Thoracic aorta (tissue), 2 donors: ENCODE measurements at places on chromosomes 1 and 21.

- no peak for DNase-seq
Measured at GRCh38 chr1:4750177-4750576, 95.8 kb downstream of the AJAP1 start.

GRCh38 chr1:107664982-107665925 is 299.7 kb downstream of the VAV3 start:
- no peak for DNase-seq

DNA sequence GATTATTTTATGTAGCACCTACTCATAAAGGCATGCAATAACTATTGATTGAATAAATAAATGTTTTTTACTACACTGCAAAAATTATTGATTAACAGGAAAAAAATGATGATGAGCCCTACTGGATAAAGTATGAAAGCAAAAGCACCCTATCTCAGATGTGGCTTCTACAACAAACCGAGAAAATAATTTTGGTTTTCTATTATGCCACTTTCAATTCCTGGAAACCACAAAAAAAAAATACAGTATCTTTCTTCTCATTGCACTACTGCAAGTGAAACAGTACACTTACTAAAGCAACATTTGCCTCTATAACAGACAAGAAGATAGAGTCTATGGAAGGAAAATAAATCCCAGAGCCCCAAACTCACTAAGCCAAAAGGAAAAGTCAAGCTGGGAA is 1882.4 kb downstream of the NCAM2 start:
- DNase-seq, result no peak

DNA sequence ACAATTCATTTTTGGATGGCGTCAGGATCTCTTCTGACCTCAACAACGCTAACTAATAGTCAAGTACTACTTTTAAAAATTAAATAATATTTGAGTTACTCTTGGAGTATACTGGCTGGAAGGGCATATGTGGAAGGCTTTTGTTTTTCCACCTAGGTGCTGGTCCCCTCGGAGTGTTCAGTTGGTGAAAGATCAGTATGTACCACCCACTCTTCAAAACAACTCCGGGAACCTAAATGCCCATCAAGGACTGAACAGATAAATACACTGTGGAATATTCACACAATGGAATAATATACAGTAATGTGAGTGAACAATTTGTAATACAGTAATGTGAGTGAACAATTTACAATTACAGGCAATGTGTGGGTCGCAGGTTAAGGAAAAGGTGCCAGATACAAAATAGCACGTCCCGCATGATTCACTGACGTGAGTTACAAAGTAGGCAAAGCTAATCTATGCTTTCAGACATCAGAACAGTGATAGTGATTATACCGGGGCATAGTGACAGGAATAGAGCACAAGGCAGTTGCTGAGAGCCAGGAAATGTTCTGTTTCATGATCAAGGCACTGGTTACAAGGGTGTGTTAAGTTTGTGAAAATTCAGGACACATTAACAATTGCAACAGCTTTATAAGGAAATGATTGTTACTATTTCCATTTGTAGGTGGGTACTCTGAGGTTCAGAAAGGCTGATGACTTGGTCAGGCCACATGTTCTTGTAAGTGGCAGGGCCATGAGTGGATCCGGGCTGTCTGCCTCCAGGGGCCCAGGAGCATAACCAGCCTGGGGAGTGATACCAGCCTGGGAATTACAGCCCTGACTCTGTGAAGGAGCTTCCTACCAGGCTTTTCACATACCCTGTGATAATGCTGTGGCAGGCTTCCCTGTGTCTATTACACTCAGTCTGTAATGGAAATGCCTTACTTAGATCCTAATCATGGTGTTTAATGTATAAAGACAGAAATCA is 59.3 kb upstream of the ABCD3 start:
- no peak for DNase-seq

DNA sequence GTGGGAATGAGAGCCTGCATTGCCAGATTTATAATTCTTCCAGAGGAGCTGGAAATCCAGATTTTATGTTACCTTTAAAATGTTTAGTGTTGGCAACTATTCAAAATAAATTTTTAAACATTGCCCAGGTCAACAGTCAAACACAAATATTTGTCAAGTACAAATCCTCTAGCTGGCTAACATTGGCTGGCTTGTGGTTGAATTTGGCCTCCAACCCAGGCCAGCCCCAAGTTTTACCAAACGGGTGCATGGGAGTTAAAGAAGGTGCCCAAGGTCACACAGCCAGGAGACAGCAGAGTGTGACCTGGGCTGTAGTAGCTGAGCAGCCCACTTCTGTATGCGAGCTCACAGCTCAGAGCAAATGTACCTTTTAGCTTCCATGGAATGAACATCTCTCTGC is 240.6 kb downstream of the DSCAM start:
- no peak for DNase-seq

GRCh38 chr1:21691739-21692138 is 22.6 kb upstream of the RAP1GAP start:
- no peak for DNase-seq

- no peak for DNase-seq
Measured at GRCh38 chr1:11335417-11336056, 62.5 kb downstream of the UBIAD1 start.

DNA sequence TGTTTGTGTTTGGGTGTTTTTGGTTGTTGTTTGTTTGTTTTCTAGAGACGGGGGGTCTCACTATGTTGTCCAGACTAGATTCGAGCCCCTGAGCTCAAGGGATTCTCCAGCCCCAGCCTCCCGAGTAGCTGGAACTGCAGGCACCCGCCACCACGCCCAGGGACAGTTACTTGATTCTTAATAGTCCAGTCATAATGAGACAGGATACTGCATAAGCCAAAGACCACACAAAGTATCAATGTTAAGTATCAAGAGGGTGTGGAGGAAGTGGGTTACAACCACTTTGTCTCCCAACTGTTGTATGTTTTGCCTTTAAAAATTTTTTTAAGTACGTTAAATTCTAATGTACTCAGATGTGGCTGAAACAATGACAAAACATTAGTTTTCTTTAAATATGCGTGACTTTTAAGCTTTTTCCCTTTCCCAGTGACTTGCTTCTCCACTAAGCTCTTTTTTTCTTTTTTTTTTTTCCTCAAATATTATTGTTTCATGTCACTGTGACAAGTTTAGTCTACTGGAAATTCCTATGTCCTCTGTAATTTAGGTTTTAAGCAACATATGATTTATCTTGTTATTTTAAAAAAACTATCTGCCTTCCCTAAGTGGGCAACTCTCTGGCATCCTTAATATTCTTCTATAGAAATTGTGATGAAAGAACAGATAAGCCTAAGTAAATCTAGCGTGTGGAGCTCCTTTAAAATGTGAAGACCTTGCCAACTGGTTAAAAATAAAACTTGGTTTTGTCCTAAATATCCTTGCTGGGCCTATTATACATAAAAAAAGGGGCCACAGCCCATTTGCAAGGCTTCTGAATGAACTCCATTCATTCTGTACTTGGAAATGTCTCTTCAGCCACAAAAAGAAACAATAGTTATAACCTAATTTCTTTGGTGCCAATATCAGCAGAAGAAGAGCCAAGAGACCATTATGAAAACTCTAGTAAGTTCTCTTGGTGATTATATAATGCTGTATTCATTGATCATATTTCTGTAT is 56.2 kb upstream of the DPH5 start:
- no peak for DNase-seq

GRCh38 chr1:244214009-244214967 is 163.2 kb downstream of the ZBTB18 start:
- no peak for DNase-seq

DNA sequence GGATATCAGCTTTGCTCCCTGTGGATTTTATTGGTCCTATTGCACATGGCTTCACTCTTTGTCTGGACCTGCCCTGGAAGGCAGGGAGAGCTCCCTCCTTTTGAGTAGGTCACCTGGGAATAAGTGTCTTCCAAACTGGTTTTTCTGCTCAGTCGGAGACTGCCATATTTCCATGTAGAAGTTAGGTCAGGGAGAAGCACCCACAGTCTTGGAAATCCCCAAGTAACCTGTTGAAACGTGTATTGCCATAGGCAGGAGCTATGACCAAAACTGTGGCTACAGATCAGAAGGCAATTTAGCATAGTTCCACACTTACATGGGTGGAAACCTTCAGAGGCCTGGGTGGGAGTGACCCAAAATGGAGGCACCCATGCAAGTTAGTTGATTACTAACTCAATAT is 3.5 kb upstream of the GNG12 start:
- DNase-seq, result no peak

- DNase-seq, result no peak
Measured at GRCh38 chr1:186165303-186165702, 209.8 kb downstream of the TPR start.

DNA sequence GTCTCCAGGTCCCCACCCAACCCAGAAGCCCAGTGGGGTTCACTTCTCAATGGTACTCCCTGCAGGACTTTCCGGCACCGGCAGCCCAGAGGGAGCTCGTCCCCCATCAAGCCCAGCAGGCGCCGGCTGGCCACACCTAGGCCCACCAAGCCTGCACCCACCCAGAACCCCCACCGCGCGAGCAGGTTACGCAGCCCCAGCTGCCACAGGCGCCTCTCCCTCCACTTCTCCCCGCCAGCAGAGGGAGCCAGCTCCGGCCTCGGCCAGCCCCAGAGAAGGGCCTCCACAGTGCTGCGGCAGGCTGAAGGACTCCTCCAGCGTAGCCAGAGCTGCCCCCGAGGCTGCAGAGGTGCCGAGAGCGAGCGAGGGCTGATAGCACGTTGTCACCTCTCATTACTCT is 722.3 kb downstream of the PLA2G4A start:
- no peak for DNase-seq

DNA sequence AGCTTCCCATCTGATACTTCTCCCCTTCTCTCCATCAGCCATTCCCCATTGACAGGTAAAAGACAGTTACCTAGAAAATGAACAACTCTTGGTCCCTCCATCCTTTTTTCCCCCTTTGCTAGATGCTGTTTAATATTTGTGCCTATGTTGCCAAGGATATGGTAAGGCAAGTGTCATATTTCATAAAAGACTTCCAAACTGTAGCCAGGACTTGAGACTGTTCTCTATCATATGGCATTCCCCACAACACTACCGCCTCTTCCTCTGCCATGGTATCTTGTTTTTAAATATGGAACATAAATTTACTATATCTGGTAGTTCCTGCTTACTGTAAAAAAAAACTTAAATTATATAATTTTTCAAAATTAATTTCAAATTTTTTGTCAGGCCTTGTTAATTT is 97.2 kb downstream of the PHTF1 start:
- DNase-seq, result no peak

- no peak for DNase-seq
Measured at GRCh38 chr1:154951901-154952657, 3.8 kb downstream of the PBXIP1 start.

DNA sequence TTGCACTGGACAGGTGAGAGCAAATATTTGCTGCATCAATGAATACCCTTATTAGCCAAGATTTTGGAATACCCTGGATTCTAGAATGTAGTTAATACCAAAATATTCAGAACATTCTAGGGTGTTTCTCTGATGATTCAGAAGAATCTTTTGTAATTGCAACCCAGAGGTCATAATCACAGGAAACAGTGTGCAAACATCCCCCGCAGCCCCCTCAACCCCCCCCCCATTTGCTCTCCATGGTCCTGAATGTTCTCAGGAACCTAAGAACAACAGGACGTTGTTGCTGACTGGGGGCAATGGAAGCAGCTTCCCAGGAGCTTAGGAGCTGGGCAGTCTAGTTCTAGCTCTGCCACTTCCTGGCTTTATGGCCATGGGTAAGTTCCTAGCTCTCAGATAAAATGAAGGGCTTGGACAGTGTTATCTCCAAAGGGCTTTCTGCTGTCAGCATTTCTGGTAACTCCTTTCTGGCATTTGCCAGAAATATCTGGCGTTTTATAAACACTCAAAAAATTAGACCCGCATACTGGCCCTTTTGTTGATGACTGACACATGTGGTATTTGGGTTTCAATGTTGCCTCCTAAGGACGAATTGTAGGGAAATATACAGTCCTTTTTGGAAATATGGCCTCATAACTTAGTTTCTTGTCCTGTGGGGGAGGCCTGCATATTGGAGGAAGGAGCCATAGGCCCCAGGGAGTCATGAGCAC is 178.6 kb downstream of the RRAGC start:
- DNase-seq, result no peak

DNA sequence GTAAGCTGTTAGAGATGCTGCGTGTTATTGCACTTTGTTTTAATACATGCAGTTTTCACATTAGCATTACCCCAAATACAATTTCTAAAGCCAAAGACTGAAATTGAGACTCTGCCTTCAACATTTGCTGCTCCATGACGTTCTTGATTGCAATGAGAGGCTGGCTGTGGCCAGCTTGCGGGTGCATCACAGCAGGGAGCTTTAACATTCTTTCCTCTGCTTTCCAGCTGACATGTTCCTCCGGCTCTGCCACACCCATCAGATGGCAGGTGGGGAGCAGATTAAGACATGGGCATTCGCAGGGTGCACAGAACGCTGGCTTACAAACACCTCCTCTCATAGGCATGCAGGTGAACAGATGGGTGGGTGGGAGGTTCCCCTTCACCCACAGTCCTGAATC is 314.1 kb downstream of the DISC1 start:
- no peak for DNase-seq

DNA sequence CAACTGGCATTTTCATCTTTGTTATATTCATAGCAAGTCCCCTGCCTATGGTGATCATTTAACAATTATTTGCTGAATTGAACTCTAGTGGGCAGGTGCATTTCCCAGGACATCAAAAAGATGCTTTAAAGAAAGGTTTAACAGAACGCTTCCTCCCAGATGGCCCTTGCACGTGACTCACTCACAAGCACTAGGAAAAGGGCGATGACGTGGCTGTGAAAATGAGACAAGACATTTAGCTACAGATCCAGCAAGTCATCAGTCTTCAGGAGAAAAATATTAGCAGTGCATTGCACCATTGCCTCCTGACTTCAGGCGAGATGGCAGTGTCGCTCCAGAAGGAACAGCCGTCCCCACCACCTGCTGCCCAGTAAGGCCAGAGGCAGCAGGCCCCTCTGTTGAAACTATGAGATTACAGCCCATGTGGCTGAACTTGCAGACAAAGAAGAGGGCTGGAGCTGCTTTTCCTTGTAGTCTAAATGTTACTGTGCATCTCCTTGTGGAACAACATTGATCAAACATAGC is 37.2 kb downstream of the DSCAM start:
- DNase-seq, result no peak

- DNase-seq, result no peak
Measured at GRCh38 chr1:20882837-20883236, 95.7 kb upstream of the HP1BP3 start.

DNA sequence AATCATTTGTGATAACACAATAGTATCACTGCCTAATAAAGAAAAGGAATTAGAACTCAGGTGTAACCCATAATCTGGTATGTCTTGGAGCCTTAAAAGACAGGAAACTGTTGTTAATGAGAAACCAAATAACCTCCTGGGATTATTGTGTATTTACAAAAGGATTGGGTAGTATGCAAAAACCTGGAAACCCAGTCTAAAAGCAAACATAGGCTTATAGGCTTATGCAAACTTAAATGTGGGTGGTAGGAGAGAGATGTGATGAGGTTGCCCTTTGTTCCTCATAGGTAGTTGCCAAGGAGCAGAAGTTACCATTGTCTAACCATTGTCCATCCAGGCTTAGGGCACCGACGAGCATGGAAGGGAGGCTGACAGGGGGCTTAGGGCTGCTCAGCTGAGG is 165.8 kb downstream of the AK5 start:
- no peak for DNase-seq

GRCh38 chr1:35178295-35178695 is 14.7 kb downstream of the SFPQ start:
- DNase-seq, result no peak

- no peak for DNase-seq
Measured at GRCh38 chr21:35573472-35574374, 486.6 kb downstream of the SETD4 start.

- DNase-seq, result no peak
Measured at GRCh38 chr1:207004931-207005830, 27.4 kb downstream of the C1orf116 start.

- no peak for DNase-seq
Measured at GRCh38 chr1:219460896-219461815, 151.7 kb downstream of the ZC3H11B start.
